ENCODE measurements at places on chromosomes 6 and 20.

DNA sequence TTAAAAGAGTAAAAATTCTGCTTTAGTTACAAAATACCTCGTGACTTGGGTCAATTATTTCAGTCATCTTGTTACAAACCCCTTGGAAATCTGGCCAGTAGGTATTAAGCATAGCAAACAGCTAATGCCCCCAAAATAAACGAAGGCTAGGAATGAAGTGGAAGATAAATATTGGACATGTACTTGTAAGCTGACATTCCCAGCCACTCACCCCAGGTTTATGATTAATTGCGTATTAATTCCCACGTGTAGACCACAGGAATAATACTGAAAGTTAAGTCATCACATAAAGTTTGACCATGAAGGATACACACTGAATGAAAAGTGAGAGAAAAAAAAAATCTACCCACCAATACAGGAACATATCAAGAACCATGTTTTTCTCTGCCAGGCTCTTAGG lies 936.5 kb upstream of the ADGRB3 start:
- DNase-seq = no peak

GRCh38 chr20:17643531-17644188 lies 38.4 kb downstream of the RRBP1 start:
- DNase-seq = no peak

- no peak for DNase-seq
These were observed 632.7 kb upstream of the PTCHD4 start for GRCh38 chr6:48743738-48744137.

DNA sequence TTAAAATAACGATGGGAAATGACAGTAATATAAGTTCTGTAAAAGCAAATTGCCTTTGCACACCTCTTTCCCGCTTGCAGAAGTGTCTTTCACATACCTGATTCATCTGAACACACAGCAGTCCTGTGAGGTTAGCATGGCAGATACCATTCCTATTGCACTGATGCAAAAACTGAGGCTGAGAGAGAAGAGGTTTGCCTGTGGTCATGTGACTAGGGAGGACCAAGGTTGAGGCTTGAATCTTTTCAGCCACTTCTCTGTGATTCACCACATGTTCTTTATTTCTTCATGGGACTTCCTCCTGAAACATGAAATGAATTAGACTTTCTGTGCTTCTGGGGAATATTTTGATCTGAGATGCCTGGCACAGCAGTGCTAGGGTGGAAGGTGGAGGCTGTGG lies 92.9 kb downstream of the VEGFA start:
- no peak for DNase-seq

- no peak for DNase-seq
These were observed 53.5 kb upstream of the BMP6 start for GRCh38 chr6:7672066-7673062.

GRCh38 chr6:157610451-157610999 lies 212.5 kb upstream of the SNX9 start:
- no peak for DNase-seq

DNA sequence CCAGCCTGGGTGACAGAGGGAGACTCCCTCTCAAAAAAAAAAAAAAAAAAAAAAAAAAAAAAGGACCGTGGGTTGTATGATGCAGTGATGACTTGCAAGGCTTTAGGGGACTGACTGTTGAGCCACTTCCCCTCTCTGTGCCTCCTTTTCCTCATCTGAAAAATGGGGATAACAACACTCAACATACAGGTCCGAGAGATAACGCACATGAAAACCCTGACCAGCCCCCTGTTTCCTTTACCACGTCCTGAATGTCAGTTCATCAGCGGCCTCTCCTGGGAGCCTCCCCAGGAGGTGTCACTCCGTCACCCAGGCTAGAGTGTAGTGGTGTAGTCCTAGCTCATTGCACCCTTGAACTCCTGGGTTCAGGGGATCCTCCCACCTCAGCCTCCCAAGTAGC lies 3.9 kb downstream of the SLA2 start:
- no peak for DNase-seq

GRCh38 chr20:24977336-24977735 lies 15.2 kb downstream of the APMAP start:
- peak; percentile 40 for DNase-seq

GRCh38 chr6:47832386-47833100 lies 50.7 kb downstream of the OPN5 start:
- DNase-seq = no peak

GRCh38 chr20:43363506-43363905 lies 94.2 kb upstream of the SRSF6 start:
- DNase-seq = no peak

- no peak for DNase-seq
These were observed 99.0 kb upstream of the ZFP64 start for GRCh38 chr20:52290569-52290968.

- DNase-seq = no peak
These were observed 112.3 kb upstream of the TOP1 start for GRCh38 chr20:40916276-40916675.

- no peak for DNase-seq
These were observed 158.3 kb downstream of the DOK5 start for GRCh38 chr20:54633374-54634355.

GRCh38 chr6:48229841-48230240 lies 118.8 kb upstream of the PTCHD4 start:
- DNase-seq = no peak

DNA sequence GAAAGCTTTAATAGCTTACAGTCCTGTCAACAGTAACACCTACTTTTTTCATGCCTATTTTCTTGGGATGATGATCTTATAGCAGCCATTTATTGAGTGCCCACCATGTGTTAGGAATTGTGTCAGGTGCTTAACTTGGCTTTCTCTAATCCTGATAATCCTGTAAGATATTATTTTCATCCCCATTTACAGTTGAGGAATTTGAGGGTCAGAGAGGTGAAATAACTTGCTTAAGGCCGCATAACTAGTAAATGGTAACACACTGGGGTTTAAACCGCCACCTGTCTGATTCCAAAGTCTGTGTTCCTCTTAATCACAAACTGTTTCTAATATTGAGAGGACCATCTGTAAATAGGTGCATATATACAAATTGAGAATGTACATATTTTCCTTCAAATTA lies 55.5 kb downstream of the NCOA3 start:
- no peak for DNase-seq

DNA sequence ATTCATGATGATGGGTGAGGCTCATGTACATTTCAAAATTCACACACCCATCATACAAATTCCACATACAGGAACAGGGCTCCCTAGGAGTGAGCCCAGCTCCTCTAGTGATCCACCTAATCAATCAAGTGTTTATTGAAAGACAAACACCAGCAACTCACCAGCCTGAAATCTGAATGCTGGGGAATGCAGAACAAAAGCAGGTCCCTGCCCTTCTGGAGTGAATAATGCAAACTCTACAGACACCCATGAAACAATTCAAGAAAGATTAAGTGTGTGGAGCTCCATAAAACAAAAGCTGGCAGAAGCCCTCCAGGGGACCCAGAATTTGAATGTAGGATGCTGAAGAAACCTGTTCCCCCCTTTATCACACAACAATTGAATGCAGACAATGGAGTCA lies 396.7 kb upstream of the JARID2 start:
- no peak for DNase-seq

- DNase-seq = no peak
These were observed 213.9 kb downstream of the KCNQ5 start for GRCh38 chr6:72835749-72836148.

GRCh38 chr20:42338294-42339201 lies 720.4 kb upstream of the CHD6 start:
- DNase-seq = no peak

DNA sequence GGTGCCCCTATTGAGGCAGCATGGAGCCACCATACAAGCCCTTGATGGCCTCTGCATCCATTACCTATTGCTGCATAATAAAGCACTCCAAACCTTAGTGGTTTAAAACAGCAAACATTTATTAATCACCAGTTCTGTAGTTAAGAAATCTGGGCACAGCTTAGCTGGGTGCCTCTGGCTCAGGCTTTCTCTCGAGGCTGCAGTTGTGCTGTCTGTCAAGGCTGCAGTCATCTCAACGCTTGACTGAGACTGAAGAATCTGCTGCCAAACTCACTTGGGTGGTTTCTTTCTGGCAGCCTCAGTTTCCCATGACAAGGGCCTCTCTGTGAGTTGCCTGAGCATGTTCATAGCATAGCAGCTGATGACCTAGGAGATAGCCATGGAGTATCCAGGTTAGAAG lies 207.4 kb upstream of the LRFN2 start:
- DNase-seq = no peak

DNA sequence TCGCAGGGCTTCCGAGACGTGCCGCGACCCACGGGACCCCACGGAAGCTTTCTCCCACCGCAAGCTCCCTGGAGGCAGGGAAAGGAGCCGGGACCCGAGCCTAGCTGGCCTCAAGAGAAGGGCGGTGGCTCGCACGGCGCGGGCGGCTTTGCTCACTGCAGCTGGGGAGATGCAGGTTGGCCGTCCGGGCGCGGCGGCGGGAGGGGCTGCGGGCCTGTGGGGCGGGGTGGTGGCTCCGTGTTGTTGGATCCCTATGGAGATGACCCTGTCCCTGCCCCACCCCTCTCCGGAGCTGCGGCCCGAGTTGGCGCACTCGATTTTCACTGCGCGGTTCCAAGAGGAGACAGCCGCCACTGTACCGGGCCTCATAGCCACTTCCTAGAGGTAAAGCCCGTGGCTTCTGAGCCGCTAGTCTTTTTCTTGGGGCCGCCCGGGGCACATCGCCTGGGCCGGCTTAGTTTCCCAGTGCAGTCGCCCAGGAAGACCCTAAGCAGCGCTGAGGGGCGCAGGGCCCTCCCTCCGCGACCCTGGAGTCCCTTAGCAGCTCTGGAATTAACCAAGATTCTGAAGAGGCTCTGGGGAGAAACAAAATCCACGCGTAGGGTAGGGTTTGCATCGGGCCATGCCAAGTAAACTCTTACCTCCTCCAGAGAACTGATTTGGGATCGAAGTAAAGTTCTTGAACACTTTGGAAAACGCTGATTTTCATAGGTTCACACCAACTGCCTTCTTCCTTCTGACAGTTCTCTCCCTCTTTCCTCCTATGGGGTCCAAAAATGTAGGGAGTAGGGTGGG lies at the start of gene ECT2L:
ECT2L (plus strand) TSS at position 279 of the 795 bp plus-strand sequence. CDS start 17,188 bp downstream, outside the sequence.
- DNase-seq = no peak

- DNase-seq = no peak
These were observed 170.7 kb downstream of the CLIC5 start for GRCh38 chr6:45844986-45845385.

- no peak for DNase-seq
These were observed 217.2 kb downstream of the LAMA2 start for GRCh38 chr6:129100164-129100563.

DNA sequence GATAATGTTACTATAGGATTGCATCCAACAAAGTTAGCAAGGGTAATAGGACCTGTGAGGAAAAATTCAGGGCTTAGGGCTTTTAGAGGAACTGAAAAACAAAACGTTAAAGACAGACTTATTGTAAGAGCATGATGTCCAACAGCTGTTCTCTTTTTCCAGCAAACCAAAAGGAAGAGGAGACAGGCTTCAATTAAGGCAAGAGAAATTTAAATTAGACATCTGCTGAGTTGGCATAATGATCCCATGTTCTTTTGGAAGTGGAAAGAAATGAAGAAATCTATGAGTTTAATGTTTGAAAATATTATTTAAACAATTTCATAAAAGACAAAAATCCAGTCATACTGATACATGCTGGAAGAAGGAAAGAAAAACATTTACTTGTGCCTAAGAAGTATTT lies 95.7 kb upstream of the HMGCLL1 start:
- no peak for DNase-seq

DNA sequence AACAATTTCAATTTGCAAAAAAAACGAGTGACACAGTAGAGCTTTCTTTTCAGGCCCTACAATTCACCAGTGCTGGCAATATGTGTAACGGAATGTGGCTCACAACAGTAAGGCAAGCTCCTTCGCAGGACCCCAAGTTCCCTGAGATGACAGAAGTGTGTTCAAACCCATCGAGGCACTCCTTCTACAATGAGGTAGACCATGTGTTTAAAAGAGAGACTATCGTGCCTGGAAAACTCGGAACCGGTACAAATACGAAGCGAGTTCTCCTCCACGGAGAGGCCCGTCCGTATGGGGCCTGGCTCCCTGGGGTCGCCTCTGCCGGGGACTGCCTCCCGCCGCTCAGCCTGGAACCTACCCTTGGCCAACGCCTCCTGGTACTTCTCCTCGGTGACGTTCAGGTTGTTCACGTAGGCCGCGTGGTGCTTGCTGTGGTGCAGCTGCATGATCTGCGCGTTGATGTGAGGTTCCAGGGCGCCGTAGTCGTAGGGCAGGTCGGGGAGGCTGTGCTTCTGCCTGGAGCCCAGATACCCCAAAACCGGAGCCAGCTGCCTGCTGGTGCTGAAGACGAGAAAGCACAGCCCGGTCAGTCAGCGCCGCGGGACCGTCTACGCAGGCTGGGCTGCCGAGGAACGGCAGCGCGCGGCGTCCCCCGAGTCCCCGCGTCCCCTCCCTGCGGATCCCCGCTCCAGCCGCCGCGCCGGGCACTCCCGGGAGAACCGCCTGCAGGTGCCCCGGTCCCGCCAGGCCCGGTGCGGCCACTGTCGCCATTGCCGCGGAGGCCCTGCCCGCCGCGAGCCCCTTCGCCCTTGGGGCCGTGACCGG lies 526 bp downstream of the SOD2 start:
- DNase-seq = no peak

DNA sequence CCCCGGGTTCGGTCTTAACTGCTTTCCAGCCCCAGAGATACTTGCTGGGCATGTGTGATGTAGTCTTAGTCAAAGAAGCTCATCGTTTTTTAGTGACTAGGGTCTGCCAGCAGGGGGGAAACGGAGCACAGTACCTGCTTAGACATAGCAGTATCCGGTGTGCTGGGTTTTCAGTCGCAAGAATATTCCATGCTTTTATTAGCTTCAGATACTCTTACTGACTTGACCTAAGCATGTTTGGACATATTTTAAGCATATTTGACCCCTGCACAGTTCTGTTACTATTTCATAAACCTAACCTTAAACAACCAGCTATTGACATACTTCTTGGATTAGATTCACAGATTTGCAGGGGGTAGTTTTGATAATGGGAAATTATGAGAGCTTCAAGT lies 3.0 kb downstream of the E2F3 start:
- no peak for DNase-seq

DNA sequence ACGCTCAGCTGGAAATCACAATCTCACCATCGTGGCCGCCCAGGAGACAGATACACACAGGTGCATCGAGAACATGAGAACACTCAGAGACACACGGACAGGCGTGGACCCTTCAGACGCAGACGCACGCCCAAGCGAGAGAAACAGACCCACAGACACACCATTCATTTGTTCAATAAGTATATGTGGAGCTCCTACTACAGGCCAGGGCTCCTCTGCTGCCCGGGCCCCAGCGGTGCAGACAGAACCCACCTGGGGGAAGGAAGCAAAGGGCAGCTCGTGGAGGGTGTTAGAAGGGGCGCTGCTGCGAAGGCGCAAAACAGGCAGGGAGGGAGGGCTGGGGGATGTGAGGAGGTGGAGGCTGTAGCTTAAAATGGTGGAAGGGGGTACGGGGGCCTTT lies 39.2 kb downstream of the SRC start:
- no peak for DNase-seq

Data from vagina (tissue), 2 donors.